ENCODE measurements at places on chromosomes 5 and 9. TPM values are rescaled to one million over a fixed set of nuclear protein-coding genes. Genes with fewer than 3 reads are reported as not detected.

NPR3 gene
- 0.13 TPM for total RNA-seq

ANKRD34B gene
- total RNA-seq: not detected

PPIC gene
- total RNA-seq: 26.3 TPM

SPATA6L gene
- total RNA-seq: 1.8 TPM

EDIL3 gene
- total RNA-seq: 5.3 TPM

Data from thoracic aorta endothelial cell (primary cell).